Stimulated activated memory B cell treated with anti-CD40 and anti-IgM and Interleukin-4, amounts not matched to agents 10 μg/mL and 1 μg/mL and 100 μg/mL, for 72 hours (primary cell): ENCODE measurements at places on chromosomes 12 and 14.

GRCh38 chr12:125129591-125130255, 64.5 kb downstream of the AACS start:
- no peak for ATAC-seq

DNA sequence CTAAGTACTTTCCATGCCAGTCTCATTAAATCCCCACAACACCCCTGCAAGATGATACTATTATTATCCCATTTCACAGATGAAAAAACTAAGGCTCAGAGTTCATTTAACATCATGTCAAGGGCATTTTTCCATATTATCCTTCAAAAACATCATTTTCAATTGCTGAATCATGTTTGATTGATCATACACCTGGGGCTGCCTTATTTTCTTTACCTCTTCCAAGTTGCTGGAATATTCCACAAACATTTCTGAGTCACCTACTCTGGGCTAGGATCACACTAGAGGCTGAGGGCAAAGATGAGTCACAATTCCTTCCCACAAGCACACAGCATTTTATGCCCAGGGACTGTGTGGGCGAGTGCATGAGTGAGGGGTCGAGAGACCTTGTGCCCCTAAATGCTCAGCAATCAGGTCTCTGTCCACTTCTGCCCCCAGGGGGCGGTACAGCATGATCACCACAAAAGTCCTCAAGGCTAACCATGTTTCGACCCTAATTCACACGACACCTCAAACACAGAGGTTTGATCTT, 14.1 kb upstream of the TMEM119 start:
- ATAC-seq = peak; percentile 16

- no peak for ATAC-seq
Observed at GRCh38 chr14:32802295-32802694, 136.4 kb upstream of the NPAS3 start.

DNA sequence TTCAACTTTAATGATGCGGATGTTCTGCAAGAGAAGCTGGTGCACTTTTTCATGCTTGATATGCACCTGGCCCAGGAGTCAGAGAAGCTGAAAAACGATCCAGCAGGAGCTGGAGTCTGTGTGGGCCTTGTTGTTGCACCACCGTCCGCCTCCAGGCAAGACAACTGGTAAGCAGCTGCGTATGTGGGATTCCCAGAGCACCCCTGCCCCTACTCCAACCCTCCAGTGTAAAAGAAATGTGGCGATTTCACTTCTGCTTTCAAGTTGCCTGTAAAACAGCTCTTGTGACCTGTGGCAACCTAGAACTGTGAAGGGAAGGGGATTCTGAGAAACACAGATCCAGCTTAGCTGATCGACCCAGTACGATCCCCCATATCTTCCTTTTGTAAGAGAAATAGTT, 154.1 kb upstream of the PELI2 start:
- ATAC-seq = peak; percentile 57

- peak; percentile 74 for ATAC-seq
Observed at GRCh38 chr12:49264466-49264872, 413 bp upstream of the TUBA1C start.
